Kasumi-1 (cell line): ENCODE measurements at places on chromosomes 2 and 18.
A peak's percentile ranks its signal among the peaks of the same experiment; 100 is the strongest.

DNA sequence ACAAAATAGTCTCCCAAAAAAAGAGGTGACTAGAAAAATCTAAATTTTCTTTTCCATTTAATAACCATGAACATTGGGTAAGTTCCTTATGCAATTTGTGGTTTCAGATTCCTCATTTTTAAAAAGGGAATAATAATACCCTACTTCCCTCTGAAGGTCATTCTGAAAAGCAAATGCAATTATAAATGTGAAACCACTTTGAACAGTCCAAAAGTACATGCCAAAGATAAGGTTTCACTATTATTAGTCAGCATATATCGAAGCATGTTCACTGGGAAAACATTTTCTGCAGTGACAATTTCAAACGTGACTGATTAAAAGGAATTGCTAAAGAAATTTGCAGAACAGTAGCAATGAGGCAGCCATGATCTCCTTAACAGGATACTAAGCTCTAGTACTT, 100.1 kb upstream of the RNF152 start:
- DNase-seq, result peak; percentile 4

DNA sequence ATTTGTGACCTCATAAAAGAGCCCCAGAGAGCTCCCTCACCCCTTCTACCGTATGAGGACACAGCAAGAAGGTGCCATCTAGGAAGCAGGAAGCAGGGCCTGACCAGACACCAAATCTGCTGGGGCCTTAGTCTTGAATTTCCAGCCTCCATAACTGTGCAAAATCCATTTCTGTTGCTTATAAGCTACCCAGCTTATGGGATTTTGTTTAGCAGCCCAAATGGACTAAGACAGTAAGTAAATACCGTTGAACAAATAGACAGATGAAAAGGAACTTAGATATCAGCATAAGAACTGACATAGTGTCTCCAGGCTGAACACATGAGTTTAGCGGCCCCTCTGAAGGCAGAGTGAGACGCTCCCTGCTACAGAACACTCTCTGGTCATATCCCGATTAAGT, 130.9 kb downstream of the UXS1 start:
- no peak for DNase-seq

DNA sequence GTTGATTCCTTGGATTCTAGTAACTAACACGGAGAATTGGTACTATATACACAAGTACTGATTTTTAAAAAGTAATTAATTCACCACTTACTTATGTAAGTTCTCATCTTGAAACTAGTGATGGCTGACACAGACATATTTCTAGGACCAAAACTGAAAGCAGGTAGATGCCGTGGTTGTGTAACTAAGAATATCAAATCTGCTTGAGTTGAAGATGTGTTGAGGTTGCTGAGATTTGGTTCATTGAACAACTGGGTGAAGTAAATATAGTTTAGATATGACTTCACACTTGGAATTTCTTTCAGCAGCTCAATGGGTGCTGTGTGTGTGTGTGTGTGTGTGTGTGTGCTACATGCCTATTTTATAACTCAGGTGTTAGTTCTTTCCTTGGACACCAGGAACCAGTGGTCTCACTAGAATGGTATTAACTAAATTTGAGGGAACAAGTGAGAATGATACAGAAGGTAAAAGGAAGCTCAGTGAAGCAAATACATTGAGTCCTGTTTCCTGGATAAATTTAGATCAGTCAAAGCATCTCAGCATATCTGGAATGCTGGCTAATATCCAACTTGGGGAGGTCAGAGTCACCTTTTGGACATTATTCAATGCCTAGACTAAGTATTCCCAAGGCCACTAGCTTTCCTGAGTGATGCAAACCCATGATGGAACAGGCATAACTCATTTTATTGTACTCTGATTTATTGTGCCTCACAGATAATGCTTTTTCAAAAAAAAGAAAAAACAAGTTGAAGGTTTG, 110.7 kb upstream of the ZEB2 start:
- DNase-seq, result no peak

GRCh38 chr2:229514273-229514895, 200.0 kb downstream of the DNER start:
- DNase-seq, result no peak

GRCh38 chr2:212711856-212712255, 173.3 kb upstream of the ERBB4 start:
- DNase-seq, result no peak

- DNase-seq, result no peak
These were observed 70.5 kb downstream of the ID2 start for GRCh38 chr2:8752385-8752784.
